Colonic mucosa (tissue), 4 donors: ENCODE measurements at places on chromosomes 6 and 20.
A peak's percentile ranks its signal among the peaks of the same experiment; 100 is the strongest.

DNA sequence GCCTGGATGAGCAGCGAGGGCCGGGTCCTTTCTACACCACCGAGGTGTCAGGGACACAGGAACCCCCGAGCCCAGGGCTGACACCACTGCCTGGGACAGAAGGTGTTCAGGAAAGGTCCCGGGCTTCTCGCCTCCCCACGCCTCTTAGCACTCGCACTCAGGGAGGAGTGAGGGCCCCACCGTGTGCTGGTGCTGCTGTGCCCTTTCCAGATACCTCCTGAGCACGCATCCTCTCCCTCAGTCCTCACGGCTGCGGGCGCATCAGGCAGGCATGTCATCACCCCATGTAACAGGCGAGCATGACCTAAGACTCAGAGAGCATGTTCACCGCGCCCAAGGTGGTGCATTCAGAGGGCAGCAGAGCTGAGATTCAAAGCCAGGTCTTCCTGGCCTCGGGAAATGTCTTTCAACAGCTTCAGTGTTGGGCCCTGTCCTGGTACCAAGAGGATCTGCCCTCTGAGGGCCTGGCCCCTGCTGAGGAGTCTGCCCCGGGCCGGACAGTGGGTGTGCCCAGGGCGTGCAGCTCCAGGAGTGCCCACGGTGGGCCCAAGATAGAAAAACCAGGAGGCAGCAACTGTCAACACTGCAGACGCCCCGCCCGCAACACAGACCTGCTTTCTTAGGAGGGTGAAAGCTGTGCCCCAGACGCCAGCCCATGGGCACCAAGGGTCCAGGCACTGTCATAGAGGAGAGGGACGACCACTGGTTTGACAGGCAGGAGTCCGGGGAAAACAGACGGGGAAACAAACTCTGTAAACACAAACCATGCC is 29.2 kb downstream of the TGM2 start:
- no peak for DNase-seq

- DNase-seq: no peak
Observed at GRCh38 chr20:36368869-36369268, 62.7 kb downstream of the DLGAP4 start.

DNA sequence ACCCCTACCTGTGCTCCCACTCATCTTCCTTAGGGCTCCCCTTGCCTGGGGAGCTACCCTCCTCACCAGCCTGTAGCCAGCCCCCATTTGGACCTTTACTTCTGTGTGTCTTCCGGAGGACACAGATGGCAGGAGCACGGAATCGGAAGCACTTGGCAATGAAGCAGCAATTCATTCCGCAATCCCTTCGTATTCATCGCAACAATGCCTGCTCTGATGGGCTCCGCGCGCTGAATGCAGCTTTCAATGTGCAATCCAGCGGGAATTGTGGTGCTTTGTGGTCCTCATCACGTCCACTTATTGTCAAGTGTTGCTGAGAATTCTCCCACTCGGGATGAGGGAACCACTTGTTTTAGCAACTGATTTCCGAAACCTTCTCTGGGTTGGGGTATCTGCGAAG is 336.0 kb downstream of the DHX35 start:
- no peak for DNase-seq

- DNase-seq: peak; percentile 23
Observed at GRCh38 chr20:13402171-13402760, 181.2 kb downstream of the ISM1 start.

GRCh38 chr6:155528982-155529453 is 73.4 kb upstream of the NOX3 start:
- DNase-seq: no peak
